ENCODE measurements at places on chromosomes 4 and X.

- no peak for DNase-seq
Observed at GRCh38 chr4:65669111-65670019, 924 bp downstream of the EPHA5 start.

GRCh38 chr4:6493658-6494304 is 21.4 kb upstream of the PPP2R2C start:
- no peak for DNase-seq

DNA sequence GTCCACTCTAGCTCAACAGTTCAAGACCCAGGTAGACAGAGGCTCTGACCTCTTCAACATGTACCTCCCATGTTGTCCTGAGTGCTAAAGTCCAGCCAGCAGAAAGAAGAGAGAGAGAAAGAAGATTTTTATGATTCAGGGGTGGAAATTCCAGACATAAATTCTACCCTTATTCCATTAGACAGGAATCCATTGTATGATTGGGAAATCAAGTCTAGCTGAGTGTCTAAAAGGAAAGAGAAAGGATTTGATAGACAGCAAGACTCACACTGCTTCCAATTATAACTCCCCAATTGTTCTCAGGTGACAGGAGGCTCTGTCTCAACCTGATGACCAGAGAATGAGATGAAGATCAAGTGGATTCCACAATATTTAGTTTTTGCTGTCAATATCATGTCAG is 27.9 kb upstream of the PGM2 start:
- DNase-seq: no peak

GRCh38 chrX:133053861-133054598 is 42.9 kb downstream of the USP26 start:
- no peak for DNase-seq

GRCh38 chr4:118869808-118870342 is 18.8 kb upstream of the SYNPO2 start:
- no peak for DNase-seq

DNA sequence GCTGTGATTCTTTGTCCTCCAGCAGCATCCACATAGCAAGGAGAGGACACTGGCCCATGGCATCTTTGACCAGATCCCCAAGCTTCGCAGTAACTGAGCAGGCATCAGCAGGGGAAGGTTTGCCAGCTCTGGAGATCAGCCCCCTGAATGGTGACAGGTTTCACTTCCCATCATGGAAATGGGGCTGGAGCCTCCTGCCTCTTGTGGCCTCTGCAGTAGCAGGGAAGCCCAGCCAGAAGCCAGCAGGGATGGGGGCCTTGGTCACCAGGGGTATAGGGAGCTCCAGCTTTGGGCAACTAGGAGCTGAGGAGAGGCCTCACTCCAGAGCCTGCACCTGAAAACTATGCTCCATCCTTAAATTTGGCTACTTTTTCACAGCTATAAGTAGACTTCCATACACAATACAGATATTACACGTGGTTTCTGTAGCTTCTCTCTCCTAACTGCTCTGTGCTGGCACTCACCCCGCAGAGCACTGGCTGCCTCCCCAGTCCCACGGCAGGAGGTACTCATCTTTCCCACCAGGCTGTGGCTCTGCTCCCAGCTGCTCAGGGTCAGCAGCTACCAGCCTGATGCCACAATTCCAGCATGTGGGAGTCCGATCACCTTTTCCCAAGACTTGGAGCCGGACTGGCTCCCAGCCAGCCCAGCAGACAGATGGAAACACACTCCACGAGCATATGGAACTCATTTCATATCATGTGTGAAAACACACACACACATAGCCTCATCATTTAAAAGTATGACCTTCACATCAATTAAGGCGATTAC is 2.8 kb downstream of the TMEM271 start:
- DNase-seq: no peak

GRCh38 chr4:102760645-102761295 is at the start of gene MANBA:
Gene MANBA (minus strand): TSS chr4:102760968. CDS start chr4:102760894, 74 bp downstream.
- DNase-seq: peak; percentile 84

DNA sequence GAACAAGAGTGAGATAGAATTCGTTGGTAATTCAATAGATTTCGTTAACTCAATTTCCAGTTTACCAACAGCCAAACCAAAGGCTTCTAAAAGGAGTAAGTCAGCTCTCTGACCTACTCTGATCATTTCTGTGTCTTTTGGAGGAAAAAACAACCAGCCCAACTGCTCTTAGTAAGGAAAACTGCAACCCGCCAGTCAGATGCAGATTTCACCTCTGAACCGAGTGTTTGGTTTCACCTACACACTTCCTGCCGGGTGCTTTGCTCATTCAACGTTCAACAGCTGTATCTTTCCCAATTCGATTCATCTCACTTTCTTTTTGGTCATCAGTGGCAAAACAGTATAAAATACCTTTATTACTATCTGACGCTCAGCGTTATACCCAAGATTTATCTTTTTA is 24.5 kb downstream of the TMSB4X start:
- peak; percentile 52 for DNase-seq

DNA sequence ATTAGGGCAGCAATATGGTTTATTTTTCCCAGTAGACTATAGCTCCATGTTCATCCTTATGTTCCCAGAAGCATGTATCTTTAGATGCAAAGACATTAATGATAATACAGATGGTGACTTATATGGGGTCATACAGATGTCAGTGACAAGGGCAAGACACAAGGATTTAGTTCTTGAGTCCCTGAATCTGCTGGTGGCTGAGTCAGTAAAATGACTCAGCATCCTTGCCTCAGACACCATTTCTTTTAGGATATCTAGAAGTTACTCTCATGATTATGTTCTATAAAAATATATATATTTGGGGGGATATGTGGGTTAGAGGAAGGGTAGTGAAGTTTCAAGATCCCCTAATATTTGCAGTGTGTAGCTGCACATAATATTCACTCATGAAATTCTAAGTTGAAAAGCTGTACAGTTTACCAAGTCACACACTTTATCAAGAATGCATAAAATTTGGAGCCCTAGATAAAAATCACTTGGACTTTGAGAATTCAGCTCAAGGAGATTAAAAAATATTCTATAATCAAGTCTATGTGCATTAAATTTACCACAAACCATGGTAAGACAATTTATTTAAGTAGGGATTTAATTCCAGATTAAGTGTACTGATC is 101.9 kb downstream of the LNX1 start:
- no peak for DNase-seq

- DNase-seq: no peak
Observed at GRCh38 chrX:132831336-132831973, 127.0 kb downstream of the HS6ST2 start.

- DNase-seq: no peak
Observed at GRCh38 chrX:10611441-10612090, 8.8 kb downstream of the MID1 start.

GRCh38 chr4:94929696-94930095 is 171.9 kb downstream of the BMPR1B start:
- DNase-seq: no peak

- DNase-seq: no peak
Observed at GRCh38 chrX:465418-466215, 78.9 kb upstream of the PPP2R3B start.

GRCh38 chrX:79336869-79337815 is 30.0 kb downstream of the ITM2A start:
- no peak for DNase-seq

Data from stimulated activated CD4-positive, alpha-beta T cell treated with anti-CD3 and anti-CD28 coated beads, Interleukin-12 subunit alpha, Interleukin-12 subunit beta, amount 100 ng/mL, for 48 hours (primary cell).